ENCODE measurements at places on chromosomes 2 and 18.

- no peak for DNase-seq
These were observed 230.1 kb downstream of the DYM start for GRCh38 chr18:49230326-49230725.

GRCh38 chr18:70243131-70243929 lies 37.8 kb upstream of the RTTN start:
- DNase-seq: no peak

DNA sequence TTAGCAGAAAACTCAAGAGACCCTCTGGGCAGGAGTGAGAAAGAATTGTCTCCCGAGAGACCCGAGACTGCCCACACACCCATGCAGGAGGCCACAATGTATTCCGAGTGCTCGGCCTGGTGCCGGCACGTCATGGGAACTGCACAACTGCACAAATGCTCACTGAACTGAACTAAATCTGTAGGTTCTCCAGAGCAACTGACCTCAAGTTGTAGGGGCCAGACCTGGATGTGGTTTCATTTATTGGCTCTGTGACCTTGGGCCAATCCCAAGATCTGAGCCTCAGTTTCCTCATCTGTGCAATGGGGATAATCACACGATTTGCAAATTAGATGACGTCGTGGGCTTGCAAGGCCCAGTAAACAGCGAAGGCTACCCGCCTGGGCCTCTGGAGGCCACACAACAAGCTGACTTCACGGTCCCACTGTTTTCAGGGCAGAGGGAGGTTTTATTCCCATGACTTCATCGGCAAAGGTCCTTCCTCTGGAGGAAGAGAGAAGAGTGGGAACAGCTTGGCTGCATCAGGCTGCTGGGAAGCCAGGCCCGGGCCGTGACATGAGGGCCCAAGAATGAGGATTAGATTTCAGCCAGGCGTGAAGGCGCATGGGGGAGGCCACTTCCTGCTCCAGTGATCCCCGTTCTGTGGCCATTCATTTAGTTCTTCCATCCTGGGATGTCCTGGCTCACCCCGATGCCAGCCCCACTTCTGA lies 3.6 kb upstream of the ERFE start:
- DNase-seq: peak; percentile 53

DNA sequence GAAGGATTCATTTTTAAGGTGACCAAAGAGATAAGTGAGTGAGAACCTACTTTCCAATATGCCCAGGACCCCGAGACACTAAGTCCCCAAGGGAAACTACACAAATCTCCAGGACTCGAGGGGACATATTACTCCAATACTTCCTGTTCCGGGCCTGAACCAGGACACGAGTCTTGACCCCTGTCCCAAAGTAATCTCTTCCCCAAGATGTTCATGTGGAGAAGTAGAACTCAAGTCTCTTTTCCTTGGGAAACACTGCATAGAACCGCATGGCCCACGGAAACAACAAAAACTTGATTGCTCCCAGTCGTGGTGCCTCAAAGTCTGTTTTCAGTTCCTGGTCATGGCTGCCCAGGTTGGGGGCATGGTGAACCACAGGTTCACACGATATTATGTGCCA lies 87.2 kb upstream of the ZEB2 start:
- no peak for DNase-seq
